ENCODE measurements at places on chromosomes 11 and 22. TPM values are rescaled to one million over a fixed set of nuclear protein-coding genes. Genes with fewer than 3 reads are reported as not detected.

Gene LGR4
- total RNA-seq = 6.6 TPM

GRCh38 chr22:43743131-43743530, 69.0 kb downstream of the EFCAB6 start:
- no peak for DNase-seq

- no peak for DNase-seq
Measured at GRCh38 chr11:44446366-44446762, 119.1 kb upstream of the CD82 start.

DNA sequence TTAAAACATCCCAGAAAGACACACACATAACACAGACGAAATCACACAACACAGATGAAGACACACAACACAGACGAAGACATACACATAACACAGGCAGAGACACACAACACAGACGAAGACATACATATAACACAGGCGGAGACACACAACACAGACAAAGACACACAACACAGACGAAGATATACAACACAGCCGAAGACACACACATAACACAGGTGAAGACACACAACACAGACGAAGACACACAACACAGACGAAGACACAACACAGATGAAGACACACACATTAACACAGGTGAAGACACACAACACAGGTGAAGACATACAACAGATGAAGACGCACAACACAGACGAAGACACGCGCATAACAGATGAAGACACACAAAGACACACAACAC, 4.8 kb upstream of the MOB2 start:
- DNase-seq = no peak

GRCh38 chr11:72380132-72380503, 54.2 kb downstream of the CLPB start:
- no peak for DNase-seq

Gene KRTAP5-5
- total RNA-seq = not detected
